ENCODE measurements at places on chromosomes 7 and 10.

DNA sequence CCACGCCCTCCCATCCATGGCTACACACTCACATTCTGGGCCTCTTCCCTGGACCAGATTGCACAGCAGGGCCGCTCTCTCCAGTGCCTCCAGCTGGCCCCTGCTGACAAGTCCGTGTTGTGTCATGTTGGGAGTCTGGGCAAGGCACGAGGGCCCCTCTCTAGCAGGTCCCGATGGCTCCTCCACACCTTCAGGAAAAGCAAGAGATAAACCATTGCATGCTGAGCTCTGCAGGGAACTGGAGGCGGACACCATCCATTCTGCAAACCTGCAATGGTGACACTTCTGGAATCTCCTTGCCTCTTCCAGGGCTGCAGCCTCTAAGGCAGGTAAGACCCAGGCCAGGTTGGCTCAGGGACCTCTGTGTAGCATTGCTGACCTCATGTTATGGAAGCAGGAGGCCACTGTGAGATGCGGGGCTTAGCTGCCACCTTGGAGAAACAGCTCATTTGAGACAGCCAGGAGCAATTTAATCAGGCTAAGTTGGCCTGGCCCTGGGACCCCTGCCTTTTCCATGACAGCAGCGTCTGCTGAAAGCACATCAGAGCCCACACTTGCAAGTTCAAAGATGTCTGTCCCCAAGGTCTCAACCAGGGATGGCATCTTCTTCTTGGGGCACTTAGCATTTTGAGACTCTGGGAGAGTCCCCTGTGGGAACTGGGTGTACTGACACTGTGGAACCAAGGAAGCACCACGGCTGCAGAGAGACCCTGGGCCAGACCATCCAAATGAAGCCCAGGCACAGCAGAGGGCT, 34.2 kb upstream of the LEP start:
- peaks cover 50% of the 10 kb centered on the region for H3K27me3 ChIP-seq
- H3K4me3 ChIP-seq: no peak overlapping the region
- DNase-seq: no peak
- H3K36me3 ChIP-seq: no peaks in the 10 kb centered on the region
- no peaks in the 10 kb centered on the region for H3K4me1 ChIP-seq
- no peak overlapping the region for H3K27ac ChIP-seq

DNA sequence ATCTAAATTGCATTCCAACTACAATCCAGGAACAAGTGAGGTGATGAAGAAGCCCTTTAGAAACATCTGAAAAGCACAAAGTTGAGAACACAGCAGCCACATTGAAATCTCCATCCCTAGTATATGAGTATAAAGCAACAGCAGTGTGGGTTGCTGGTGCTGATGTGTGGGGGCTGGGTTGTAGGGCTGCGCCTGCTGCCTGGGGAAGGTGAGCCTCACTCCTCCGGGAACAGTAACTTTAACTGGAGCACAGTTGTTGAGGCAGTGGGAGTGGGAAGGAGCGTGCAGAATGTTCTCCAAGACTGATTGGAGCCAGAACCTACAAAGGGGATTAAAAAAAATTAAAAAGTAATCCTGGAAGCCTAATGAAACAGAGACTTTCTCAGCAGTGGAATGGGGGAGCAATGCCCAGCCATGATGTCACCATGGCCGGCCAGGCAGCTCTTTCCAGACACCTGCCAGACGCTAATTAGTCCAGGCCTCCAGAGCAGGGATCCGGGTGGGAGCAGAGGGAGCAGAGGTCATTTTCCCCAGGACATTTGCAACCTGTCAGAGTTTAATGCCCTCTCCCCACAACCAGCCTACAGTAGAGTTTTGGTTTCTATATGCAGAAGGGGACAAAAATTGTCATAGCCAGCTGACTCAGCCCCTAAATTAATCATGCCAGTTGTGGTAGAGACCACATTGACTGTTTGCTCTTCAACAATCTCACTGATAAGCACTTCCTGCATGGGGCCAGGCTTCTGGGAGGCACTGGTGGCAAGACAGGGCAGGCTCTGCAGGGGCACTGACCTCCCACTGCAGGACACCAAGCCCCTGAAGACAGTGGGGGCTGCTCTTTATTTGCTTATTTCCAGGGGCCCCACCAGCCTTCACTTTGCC, 133.0 kb upstream of the ZNF32 start:
- DNase-seq: no peak
- H3K27ac ChIP-seq: no peak overlapping the region
- H3K4me3 ChIP-seq: no peak overlapping the region
- no peaks in the 10 kb centered on the region for H3K36me3 ChIP-seq

DNA sequence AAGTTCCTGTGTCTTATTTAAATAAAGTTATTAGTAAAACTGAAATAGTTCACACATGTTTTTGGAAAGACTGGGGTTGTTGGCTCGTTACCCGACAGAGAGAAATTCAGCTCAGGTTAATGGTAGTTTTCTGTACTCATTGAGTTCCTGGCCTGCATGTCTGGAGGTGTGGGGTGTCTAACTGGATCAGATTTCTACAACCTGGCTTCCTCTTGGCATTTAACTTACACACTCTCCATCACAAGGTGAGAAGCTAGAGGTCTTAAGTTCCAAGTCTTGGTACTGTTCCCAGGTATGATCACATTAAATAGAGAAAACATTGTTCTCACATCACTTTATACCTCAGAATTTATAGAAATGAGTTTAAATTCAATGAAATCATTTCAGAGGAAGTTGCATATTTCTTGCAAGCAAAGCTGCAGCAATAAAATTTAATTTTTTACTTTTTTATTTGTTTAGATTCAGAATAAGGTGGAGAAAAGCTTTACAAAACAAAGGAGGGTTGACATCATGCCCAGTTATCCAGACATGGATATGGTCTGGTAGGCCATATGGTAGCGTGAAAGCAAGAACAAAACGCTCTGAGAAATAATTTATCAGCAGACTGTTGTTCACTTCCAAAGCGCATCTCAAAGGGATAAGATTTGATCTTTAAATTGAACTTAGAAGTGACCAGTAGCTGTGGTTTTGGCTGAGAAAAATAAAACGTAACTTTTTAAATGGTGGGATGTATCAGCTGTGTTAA, 120.6 kb downstream of the GLCCI1 start:
- H3K27ac ChIP-seq: no peak overlapping the region
- H3K4me3 ChIP-seq: no peak overlapping the region
- H3K4me1 ChIP-seq: no peaks in the 10 kb centered on the region
- DNase-seq: no peak
- no peaks in the 10 kb centered on the region for H3K27me3 ChIP-seq

GRCh38 chr10:58625070-58625469, 112.4 kb downstream of the BICC1 start:
- no peaks in the 10 kb centered on the region for H3K36me3 ChIP-seq
- H3K4me3 ChIP-seq: no peak overlapping the region
- no peak overlapping the region for H3K27ac ChIP-seq
- no peak for DNase-seq
- no peaks in the 10 kb centered on the region for H3K27me3 ChIP-seq

- no peak overlapping the region for H3K27ac ChIP-seq
- no peak overlapping the region for H3K4me3 ChIP-seq
- H3K4me1 ChIP-seq: peaks cover 8% of the 10 kb centered on the region
- DNase-seq: no peak
- H3K36me3 ChIP-seq: no peaks in the 10 kb centered on the region
These were observed 101.1 kb downstream of the ELAPOR2 start for GRCh38 chr7:86958380-86958779.
